Heart right ventricle (tissue), 16 donors: ENCODE measurements at places on chromosomes 11 and 22.

DNA sequence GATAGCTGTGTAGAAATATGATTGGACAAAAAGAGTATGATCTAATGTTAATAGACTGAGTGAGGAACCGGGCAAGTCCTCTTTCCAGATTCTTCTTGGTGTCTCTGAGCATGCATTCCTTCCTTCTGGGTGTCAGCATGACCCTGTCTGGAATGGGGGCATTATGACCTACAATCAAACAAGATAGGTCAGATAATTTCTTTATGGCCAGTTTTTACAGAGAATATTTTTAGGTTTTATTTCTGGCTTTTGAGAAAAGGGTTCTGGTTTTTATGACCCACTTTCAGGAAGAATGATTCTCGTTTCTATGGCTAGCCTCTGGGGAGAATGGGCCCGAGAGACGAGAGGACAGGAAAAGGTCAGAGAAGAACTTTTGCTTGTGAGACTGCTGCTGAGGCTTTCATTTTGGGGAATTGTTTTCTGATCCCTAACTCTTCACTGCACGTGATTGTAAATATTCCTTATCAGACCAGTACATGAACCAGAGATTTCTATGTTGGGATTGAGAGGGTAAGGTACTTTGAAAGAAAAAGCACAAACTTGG is 383.8 kb downstream of the AASDHPPT start:
- peak; percentile 14 for DNase-seq

GRCh38 chr11:119573858-119574257 is 150.9 kb upstream of the THY1 start:
- DNase-seq, result no peak

DNA sequence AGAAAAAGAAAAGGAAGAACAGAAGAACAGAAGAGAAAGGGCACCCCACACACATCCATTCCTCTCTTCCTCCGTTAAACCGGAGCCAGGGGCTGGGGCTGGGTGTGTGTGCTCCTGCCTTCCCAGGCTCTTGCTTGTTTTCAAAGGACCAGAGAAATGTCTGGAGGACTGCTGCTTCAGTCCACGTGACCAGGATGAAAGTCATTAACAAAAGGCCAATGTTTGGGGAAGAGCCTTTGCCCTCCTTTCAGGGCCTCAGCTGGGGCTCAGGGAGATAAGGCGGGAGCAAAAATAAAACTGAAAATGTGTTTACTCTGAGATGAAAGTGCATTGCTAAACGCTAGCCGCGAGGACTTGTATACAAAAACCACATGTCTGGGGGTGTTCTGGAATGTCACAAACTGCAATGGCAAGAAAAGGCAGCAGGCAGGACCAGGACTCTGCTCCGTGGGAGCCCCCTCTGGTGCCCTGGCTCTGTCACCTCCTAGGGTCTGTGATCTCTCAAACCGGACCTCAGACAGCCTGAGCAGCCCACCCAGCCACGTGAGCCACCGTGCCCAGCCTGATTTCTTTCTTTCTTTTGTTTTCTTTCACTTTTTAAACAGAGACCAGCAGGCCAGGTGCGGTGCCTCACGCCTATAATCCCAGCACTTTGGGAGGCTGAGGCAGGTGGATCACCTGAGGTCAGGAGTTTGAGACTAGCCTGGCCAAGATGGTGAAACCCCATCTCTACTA is 31.6 kb upstream of the MYH9 start:
- DNase-seq, result peak; percentile 66

DNA sequence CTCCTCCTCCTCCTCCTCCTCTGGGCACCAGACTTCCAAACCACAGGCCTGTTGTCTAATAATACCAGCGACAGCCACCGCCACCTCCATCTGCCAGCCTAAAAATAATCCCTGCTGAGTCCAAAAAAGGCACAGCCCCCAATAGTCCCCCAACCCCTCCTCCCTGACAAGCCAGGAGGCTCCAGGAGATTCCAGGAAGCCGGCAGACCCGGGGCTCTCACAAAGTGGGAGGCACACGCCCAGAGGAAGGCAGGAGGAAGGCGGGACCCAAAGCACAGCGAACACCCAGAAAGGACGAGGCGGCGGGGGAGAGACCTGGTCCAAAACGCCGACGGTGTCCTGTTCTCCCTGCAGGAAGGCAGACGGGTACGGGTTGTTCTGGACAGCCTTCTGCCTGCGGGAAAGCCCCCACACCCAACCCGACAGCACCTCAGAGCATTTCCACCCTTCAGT is 5.9 kb downstream of the IGSF9B start:
- DNase-seq, result peak; percentile 77

DNA sequence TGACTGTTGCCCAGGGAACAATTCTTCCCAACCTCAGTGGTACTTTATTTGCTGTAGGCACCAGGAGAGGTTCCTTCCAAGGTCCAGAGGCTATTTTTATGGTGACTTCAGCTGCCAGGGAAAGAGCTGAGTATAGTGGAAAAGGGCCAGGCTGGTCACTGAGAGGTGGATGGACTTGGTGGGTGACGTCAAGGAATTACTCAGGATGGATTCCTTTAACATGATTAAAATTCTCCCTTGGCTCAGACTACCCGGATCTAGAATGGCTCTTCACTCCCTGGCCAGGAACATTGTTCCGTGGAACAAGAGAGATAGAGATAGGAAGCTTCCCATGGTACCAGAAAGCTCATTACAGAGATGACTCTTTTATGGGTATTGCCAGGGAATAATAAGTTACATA is 8.7 kb upstream of the CALCA start:
- DNase-seq, result no peak

DNA sequence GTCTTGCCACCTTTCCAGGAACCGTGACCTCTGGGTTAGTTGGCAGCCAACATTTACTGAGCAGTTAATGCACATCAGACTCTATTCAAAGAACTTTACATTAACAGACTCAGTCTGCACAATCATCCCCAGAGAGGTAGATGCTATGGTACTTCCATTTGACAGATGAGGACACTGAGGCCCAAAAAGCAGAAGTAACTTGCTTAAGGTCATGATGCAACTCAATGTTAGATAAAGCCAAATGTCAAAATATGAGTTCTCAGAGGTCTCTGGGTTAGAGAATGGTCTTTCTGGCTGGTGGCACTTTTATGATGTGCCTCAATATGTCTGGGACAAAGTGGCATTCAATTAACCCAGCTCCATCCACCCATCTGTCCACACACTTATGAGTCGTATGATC is 450.0 kb downstream of the MIAT start:
- no peak for DNase-seq
